ENCODE measurements at places on chromosomes 2 and 18.

DNA sequence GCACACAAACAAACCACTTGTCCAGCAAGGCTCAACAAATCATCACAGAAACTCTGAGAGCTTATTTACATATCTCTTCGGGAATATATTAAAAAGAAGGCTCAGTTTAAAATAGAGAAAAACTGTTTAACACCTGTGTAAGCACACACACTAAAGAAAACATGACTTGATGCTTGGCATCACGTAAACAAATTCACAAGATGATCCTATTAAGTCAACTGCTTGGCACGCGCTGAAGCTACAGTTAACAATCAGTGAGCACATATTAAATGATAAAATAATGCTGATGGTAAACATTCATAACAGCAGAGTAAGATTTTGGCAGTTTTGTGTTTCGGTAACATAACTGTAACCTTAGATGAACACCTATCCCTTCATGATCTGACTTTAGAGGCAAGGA lies 4.3 kb upstream of the HES6 start:
- DNase-seq: no peak

DNA sequence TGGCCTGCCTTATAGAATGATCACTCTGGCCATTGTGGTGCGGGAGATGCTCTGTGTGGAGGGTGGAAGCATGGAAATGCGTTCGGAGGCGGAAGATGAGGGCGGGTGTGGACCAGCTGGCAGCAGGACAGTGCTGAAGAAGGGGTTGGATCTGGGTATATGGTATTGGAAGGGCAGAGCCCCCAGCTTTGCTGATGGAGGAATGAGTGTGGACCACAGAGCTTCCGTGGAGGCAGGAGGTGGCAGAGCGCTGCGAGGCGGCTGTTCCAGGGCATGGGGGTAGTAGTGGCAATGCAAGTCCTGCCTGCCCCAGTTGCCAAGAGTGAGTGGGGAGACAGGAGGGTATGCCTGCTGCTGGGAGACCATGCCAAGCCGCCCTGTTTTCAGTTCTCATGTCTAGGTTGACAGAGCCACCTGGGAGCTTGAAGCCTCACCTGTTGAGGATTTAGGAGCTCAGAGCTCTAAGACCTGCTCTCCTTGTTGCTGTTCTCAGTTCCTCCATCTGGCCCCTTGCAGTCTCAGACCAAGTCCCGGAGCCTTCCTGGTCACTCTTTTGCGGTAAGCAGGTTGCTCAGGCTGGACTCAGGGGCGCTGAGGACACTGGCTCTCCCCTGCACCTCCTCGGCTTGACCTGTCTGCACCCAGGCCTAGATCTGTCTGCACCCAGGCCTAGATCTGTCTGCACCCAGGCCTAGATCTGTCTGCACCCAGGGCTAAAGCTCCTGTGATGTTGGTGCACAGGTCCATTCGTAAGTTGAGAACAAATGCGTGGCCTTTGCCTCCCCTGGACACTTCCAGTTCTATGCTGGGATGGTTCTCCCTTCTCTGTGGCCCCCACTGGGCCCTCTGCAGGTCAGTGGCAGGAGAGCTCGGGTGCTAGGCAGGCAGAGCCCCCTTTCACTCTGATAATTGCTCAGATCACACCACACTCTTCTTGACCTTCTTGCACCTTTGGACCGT lies 290.5 kb upstream of the HS6ST1 start:
- no peak for DNase-seq

- no peak for DNase-seq
Observed at GRCh38 chr2:64056021-64056420, 36.8 kb upstream of the VPS54 start.

DNA sequence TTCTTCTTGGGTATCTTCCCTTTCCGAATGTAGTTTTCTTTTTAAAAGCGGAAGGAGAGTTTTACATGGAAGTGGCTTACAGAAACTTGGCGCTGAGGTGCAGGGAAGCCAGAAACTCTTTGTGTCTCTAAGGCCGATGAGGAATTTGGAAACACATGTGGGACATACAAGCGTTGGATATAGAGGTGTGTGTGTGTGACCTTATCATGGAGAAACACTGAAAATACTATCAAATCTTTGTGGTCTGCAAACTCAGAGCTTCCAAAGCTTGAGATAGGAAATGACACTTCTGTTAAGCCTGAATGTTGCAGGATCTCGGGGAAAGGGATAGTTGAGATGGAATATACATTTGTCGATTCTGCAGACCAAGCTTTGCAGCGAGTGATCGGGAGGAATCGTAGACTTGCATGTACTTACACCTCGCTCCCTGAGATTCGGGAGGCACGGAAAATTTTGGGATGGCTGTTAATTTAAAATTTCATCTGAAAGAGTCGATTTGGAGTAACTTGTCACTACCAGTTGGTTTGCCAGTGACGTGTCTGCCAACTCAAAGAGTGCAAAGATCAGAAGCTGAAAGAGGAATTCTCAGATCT lies 1.0 kb downstream of the NAB1 start:
- DNase-seq: no peak

GRCh38 chr2:43105586-43106558 lies 120.5 kb downstream of the ZFP36L2 start:
- DNase-seq: no peak

- DNase-seq: peak; percentile 33
Observed at GRCh38 chr2:120293096-120294007, 40.7 kb downstream of the RALB start.

DNA sequence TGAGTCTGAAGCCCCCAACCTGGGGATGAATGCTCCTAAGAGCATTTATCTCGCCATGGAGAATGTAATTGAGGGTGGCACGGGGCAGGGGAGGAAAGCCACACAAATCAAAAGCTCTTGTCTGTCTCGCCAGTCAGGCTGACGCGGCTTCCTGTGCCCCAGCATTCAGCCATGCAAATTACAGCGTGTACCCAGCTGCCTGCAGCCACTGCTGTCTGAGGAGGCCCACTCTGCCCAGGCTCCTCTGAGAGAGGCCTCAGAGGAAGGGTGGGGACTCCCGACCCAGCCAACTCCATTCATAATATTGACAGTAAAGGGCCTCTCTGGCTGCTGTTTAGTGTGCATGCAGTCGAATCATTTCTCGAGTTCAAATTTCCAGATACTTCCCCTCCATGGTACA lies 22.0 kb downstream of the SMAD7 start:
- DNase-seq: peak; percentile 50

- peak; percentile 80 for DNase-seq
Observed at GRCh38 chr2:201402651-201403562, 45.8 kb upstream of the FLACC1 start.

DNA sequence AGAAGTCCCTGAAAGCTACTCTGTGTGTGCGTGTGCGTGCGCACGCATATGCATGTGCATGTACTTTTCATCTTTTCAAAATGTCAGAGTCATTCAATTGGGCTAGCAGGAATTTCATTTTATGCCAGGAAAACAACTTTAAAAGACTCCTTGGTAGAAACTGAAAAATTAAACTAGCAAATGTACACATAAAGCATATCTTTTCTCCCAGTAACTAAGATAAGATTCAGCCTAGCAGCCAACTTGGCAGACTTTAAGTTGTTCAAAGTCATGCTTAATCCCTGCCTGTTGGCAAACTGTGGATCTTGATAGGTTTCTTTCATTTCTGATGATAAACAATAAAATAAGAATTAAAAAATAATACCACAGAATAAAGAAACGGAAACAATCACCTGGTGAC lies 1129.1 kb downstream of the LRP1B start:
- DNase-seq: peak; percentile 16

DNA sequence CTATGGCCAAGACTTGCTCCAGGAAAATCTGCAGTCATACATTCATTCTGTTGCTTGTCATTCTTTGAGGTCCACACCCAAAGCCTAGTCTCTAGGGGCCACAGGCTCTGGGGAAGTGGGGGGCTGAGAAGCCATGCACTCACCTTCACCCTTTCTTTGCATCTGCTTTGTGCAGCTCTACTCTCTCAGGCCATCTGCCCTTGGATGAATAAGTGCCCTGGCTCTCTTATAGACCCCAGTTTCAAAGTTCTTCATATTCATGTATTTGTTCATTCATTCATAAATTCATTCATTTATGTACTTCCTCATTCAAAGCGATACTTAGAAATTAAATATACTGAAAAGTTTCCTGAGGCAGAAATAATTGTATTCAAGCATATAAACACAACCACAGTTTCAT lies 130.3 kb upstream of the FAM98A start:
- DNase-seq: no peak

- DNase-seq: no peak
Observed at GRCh38 chr2:160053946-160054345, 8.5 kb downstream of the PLA2R1 start.

- DNase-seq: no peak
Observed at GRCh38 chr2:226270285-226271058, 529.1 kb downstream of the IRS1 start.

GRCh38 chr2:200199005-200199404 lies 107.5 kb upstream of the SPATS2L start:
- no peak for DNase-seq

DNA sequence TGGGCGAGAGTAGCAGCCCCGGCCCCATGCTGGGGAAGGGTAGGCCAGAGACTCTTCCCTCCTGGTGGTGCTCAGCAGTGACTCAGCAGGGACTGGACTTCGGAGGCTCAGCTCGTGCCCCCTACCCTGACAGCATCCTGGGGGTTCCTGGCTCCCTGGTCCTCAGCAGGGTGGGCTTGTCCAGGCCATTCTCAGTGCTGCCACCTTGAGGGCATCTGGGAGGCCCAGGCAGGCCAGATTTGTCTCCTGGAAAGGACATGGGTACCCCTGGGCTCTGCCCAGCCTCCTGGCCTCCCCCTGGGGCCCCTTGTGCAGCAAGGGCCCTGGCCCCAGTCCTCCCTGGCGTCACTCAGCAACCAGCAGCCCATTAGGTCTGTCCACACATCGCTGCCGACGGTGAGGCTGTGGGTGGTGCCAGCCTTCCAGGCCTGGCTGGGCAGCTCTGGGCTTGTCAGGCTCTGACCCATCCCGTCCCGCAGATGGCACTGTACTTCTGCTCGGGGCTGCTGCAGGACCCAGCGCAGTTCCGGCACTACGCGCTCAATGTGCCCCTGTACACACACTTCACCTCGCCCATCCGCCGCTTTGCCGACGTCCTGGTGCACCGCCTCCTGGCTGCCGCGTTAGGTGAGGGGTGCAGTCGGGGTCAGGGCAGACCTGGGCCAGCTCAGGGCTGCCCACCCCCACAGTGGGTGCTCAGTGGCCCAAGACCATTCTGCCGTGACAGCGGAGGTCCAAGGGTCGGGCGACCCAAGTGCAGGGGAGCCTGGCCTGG lies 45.0 kb upstream of the ALPP start:
- no peak for DNase-seq

GRCh38 chr2:98498703-98499440 lies 54.2 kb downstream of the INPP4A start:
- DNase-seq: no peak

DNA sequence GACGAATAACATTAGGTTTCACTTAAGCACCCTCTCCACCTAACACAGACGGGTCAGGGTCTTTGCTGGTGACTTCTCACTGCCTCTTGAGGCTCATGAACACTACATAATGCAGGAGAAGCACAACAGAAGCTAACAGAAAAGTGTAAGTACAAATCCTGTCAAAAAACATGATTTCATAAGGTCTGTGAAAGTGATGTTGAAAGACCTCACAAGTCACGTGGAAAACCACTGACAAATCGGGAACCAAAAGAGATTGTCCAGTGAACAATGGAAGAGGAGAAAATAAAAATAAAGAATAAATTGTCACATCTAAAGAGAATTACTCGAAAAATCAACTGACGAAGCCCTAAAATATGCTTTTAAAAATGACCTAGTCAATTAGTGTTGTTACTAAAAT lies 14.0 kb downstream of the PSD4 start:
- no peak for DNase-seq

- DNase-seq: no peak
Observed at GRCh38 chr2:178530131-178530530, 49.9 kb downstream of the PLEKHA3 start.

- no peak for DNase-seq
Observed at GRCh38 chr2:45833301-45833967, 182.0 kb downstream of the PRKCE start.

GRCh38 chr18:68438983-68439382 lies 275.9 kb downstream of the TMX3 start:
- peak; percentile 66 for DNase-seq

GRCh38 chr2:233137040-233137439 lies 76.9 kb downstream of the INPP5D start:
- no peak for DNase-seq

DNA sequence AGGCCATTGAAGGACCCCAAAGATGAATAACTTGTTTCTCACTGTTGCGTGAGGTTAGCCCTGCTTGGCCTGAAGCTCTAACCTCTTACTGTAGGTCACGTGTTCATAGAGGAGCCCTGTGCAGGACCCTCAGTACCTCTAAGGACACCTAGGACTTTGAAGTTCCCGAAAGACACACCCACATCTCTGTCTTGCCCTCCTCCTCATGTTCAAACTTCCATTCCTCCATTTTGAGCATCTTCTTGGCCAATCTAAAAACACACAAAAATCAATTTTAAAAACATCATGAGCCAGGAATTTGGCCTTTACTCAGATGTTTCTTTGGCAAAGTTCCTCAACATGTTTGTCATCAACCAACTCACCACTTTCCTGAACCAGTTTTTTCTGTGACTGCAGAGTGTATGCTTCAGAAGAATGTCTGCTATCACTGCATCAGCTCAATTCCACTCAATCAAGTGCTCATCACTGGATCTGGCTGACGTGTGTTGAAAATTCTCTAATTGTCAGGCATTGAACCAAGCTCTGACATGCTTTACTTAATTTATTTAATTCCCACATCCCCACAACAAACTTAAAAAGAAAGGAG lies 101.6 kb downstream of the AP1S3 start:
- DNase-seq: peak; percentile 92

DNA sequence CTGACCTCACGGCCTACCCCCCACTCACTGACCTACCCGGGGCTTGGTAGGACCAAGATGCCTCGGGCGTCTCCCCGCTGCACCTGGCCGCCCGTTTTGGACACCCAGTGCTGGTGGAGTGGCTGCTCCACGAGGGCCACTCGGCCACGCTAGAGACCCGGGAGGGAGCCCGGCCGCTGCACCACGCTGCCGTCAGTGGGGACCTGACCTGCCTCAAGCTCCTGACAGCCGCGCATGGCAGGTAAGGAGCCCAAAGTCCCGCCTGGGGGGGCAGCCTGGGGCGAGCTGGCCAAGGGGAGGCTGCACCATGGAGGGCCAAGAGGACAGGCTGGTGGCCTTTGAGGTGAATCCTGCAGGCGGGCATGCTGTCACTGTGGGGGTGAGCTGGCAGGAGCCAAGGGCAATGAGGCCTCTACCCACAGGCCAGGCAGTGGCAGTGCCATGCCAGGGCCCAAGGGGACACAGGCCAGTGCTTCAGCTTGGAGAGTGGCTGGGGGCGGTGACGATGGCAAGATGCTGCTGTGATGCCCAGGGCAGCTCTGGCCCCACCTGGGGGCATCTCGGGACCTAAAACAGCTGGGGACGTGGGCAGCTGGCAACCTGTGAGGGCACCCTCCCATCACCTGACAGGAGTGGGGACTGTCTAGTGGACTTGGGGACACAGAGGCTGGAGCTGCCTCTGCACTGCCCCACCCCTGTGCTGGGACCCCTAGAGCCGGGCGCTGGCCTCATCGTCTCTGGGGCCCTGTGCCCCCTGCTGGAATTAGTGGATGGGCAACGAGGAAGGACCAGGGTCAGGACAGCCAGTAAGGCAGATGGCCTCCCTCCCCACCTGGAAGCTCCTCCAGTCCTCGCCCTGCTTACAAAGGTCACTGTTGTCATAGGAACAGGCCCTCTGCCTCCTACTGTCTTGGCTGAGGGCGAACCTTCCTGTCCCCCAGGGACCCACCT lies 2.0 kb downstream of the ESPNL start:
- no peak for DNase-seq

Data from astrocyte (in vitro differentiated cells and primary cell).